Right kidney (tissue), 9 donors: ENCODE measurements at places on chromosomes 6 and 20.

- no peak for DNase-seq
These were observed 139.6 kb downstream of the PHACTR3 start for GRCh38 chr20:59743767-59744485.

DNA sequence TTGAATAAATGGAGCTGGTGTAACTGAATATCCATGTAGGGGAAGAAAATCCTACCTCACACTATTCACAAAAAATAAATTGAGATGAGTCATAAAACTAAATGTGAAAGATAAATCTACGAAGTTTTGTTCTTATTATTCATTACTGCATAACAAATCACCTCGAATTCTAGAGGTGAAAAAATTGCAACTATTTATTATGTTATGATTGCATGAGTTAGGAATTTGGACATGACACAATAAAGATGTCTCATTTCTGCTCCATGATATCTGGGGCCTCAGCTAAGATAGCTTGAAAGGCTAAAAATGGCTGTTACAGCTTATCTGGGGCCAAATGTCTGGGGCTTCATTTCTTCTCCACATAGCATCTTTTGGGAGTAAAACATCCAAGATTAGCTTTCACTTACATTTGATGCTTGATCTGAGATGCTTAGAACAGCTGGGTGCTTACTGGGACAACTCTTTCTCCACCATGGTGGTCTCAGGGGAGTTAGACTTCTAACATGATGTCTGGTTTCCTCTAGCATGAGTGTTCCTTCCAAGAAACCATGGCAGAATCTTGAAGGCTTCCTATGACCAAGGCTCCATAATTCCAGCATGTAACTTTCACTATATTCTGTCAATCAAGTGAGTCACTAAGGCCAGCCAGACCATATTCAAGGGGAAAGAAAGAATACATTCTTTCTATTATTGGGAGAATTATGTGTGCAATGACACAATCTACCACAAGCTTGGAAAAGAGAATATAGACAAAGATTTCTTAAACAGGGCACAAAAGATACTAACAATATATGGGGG lies 30.1 kb downstream of the OR2B6 start:
- no peak for DNase-seq

DNA sequence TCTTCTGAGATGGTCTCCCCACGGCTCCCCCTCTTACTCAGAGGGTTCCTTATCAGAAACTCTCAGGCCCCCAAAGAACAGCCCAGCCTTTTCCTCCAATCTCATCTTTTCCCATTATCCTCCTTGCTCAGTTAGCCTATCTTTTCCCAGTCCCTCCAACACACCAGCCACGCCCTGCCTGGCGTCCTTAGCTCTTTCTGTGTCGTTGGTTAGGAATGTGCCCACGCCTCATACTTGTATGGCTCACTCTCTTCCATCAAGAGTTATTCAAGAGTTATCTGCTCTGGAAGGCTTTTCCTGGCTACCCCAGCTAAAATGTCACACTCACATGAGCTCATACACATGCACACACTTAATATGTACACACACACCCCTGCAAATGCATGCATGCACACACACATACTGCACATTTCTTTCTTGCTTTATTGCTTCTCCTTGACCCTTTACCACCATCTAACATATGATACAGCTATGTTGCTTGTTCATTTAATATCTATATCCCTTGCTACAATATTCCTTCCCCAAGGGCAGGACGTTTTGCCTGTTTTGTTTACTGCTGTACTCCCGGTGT lies 37.6 kb downstream of the SLC2A10 start:
- no peak for DNase-seq

DNA sequence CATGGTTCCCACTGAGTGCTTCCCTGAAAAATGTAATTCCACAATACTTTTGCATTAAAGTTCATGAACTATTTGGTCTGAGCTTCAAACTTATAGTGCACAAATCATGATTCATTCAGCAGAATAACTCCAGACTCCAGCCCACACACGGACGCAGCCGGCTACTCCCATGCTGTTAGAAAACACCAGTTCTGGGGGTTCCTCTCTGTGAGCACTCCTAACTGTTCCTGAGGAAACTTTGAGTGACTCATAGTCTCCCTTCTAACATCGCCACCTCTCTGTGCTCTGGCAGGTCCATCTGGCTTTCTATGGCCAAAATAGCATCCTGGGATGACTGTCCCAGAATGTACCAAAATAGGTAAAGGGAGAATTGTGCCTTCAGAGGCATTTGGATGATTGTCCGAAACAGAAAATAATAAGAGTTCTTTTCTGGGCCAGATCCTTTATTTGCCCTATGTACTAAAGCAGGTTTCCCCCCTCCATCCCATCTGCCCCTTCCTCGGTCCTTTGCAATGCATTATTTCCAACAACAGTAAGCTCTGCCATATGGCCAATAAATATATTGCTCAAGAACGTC lies 32.3 kb upstream of the LY86 start:
- DNase-seq, result no peak

DNA sequence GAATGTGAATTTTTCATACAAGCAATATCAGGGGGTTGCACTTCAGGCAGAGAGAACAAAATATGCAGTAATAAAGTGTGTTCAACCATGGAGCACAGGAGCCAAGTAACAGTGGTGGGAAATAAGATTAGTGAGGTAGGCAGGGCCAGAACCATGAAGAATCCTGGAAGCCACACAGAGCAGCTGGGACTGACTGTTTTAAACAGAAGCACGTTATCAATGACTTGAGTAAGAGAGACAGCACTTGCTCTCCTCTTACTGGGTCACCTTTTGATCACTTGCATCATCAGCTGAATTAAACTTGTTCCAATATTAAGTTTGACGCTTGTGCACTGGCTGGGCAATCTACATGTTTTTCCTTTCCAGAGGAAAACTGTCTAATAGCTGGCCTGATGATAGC lies 238.5 kb downstream of the TBX18 start:
- DNase-seq, result no peak

DNA sequence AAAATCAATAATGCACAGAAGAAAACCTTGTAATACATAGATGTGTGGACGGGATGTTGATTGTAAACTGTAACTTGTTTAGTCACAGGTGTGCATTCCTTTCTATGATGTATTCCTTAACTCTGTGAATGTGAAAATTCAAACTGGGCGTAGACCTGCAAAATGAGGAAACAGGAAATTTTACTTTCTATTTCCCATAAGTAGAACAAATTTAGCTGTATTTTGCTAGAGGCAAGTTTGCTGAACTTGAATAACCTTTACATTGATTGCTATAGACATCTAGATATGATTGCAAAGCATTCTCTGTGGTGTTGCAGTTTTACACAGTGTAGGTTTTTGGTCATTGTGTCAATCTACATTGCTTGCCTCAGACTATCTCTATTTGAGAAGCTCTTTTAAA lies 368.4 kb upstream of the MAN1A1 start:
- no peak for DNase-seq

GRCh38 chr20:3843490-3843889 lies 3.1 kb upstream of the MAVS start:
- no peak for DNase-seq

- DNase-seq, result no peak
These were observed 293.3 kb downstream of the HACE1 start for GRCh38 chr6:104566411-104566810.

GRCh38 chr6:93621442-93621841 lies 202.1 kb upstream of the EPHA7 start:
- DNase-seq, result no peak

GRCh38 chr6:27260369-27260768 lies 12.9 kb downstream of the PRSS16 start:
- no peak for DNase-seq
